ENCODE measurements at places on chromosomes 16 and 17.

DNA sequence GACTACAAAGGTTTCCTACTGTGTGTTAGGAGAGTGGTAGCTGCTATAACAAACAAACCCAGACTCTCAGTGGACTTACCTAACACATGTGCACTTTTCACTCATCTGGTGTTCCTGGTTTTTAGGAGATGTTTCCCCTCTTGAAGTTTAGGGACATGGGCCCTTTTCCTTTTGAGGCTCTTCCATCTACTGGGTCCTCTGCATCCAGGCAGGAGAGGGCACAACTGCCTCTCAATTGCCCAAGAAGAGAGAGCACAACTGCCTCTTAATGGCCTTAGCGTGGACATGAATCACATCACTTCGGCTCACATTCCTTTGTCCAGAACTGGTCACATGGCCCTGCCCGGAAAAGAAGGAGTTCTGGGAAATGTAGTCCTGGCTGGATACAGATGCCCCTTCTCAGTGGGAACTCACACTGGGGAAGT, 9.8 kb upstream of the TNRC6C start:
- DNase-seq: peak; percentile 69

DNA sequence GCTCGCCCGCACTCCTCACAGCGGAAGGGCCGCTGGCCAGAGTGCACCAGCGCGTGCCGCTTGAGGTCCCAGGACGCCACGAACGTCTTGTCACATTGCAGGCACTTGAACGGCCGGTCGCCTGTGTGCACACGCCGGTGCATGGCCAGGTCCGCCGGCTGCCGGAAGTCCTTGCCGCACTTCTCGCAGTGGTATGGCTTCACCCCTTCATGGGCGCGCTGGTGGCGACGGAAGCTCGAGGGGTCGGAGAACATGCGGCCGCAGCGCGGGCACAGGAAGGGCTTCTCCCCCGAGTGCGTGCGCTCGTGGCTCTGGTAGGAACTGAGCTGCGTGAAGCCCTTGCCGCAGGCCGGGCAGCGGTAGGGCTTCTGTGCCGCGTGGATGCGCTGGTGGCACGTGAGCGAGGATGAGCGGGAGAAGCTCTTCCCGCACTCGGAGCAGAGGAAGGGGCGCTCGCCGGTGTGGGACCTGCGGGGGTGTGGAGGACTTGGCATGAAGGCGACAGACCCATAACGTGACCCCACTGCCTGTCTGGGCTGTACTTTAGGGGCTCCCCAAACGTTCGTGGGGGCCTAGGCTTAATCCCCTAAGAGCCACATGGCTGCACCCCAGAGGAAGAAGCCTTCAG, 12.1 kb downstream of the ZNF668 start:
- DNase-seq: no peak

GRCh38 chr17:80866050-80866793, 125.4 kb upstream of the CHMP6 start:
- DNase-seq: peak; percentile 83

DNA sequence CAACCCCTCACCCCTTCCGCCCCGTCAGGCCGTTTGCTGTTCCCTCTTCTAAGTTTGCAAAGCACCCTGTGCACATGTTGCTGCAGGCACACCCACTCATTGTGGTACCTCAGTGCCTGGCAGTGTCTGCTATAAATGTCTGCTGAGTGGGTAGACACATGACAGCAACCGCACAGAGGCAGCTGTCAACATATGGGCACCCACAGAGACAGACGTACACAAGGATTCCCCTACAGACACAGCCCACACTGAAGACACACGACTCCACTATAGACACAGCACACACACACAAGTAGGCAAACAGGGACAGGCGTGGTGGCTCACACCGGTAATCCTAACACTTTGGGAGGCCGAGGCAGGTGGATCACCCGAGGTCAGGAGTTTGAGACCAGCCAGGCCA, 17.8 kb upstream of the CRK start:
- DNase-seq: no peak

DNA sequence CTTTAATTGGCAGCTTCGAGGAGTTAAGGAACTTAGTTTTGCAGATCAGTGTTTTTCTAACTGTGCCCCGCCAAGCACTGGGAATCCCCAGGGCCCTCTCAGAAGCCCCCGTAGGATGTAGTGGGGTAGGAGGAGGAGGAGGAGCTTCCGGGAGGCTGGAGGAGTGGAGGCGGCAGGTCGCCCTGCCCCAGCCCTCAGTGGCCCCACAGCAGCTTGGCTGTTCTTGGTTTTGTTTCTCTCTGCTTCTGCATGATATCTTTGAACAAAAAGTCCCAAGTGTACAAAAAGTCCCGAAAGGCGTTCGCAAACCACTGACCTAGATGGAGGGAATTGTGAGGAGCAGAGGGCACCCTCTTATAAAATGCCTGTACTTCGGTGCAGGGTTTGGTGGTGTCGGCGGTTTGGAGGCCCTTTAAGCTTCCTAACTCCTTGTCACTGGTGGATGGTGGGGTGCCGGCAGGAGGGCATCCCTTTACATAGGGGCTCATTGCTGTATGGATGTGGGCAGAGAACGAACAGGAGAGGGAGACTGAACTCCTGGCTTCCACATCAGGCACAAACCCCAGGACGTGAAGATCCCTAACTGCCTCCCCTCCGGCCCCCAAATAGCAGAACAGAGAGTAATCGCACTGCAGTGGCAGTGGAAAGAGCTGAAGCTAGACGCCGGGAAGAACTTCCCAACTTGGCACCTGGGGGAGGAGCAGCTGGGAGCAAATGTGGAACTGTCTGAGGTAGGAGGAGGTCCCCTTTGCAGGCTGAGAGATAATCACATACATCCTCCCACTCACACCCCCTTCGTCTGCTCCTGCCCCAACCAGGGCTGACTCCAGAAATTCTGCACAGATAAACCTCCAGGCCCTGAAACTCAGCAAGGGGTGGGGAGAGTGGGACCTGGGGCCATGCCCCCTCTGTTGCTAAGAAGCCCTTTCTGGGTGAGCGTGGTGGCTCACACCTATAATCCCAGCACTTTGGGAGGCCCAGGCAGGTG, 20.1 kb downstream of the EPOP start:
- DNase-seq: no peak

Measured in HEK293T (cell line).